Naive thymus-derived CD4-positive, alpha-beta T cell (primary cell): ENCODE measurements at places on chromosomes 2 and 18. TPM values are rescaled to one million over a fixed set of nuclear protein-coding genes. Genes with fewer than 3 reads are reported as not detected.

The LYG2 gene
- not detected for polyA plus RNA-seq

GRCh38 chr2:7666596-7667259 lies 749.5 kb downstream of the RNF144A start:
- no peak for DNase-seq
- no peaks in the 10 kb centered on the region for H3K4me1 ChIP-seq
- no peak overlapping the region for H3K27ac ChIP-seq
- no peak overlapping the region for H3K4me3 ChIP-seq

GRCh38 chr2:66489436-66489835 lies 54.5 kb downstream of the MEIS1 start:
- H3K27ac ChIP-seq: no peak overlapping the region
- H3K4me3 ChIP-seq: no peak overlapping the region
- H3K4me1 ChIP-seq: no peaks in the 10 kb centered on the region
- DNase-seq: no peak
- H3K36me3 ChIP-seq: no peaks in the 10 kb centered on the region
- no peaks in the 10 kb centered on the region for H3K27me3 ChIP-seq

- H3K4me1 ChIP-seq: no peaks in the 10 kb centered on the region
- H3K36me3 ChIP-seq: no peaks in the 10 kb centered on the region
- H3K27ac ChIP-seq: no peak overlapping the region
- no peak for DNase-seq
These were observed 31.2 kb downstream of the ITGB6 start for GRCh38 chr2:160168878-160169277.

DNA sequence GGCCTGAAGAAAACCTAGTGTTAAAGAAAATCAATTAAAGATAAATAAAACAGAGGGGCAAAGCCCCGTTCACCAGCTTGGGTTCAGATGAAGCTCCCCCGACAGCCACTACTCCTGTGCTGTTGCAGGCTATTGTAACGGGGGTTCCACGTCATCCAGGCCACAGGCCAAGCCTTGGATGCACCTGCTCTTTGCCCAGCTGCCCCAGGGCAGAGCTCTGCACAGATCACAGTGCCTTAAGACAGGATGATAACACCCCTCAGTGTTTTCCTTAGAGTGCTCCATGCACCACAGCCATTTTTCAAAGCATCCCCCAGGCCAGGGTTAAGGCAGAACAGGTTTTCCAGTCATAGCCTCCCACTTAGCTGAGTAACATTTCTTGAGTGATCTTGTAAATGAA lies 32.0 kb downstream of the FASTKD2 start:
- peaks cover 13% of the 10 kb centered on the region for H3K36me3 ChIP-seq
- DNase-seq: no peak
- no peak overlapping the region for H3K27ac ChIP-seq
- no peak overlapping the region for H3K4me3 ChIP-seq
- H3K27me3 ChIP-seq: no peaks in the 10 kb centered on the region
- H3K4me1 ChIP-seq: peaks cover 4% of the 10 kb centered on the region

GRCh38 chr18:34787931-34788532 lies 77.9 kb downstream of the DTNA start:
- H3K27ac ChIP-seq: no peak overlapping the region
- H3K4me1 ChIP-seq: no peaks in the 10 kb centered on the region
- H3K4me3 ChIP-seq: no peak overlapping the region
- H3K27me3 ChIP-seq: no peaks in the 10 kb centered on the region
- DNase-seq: no peak

DNA sequence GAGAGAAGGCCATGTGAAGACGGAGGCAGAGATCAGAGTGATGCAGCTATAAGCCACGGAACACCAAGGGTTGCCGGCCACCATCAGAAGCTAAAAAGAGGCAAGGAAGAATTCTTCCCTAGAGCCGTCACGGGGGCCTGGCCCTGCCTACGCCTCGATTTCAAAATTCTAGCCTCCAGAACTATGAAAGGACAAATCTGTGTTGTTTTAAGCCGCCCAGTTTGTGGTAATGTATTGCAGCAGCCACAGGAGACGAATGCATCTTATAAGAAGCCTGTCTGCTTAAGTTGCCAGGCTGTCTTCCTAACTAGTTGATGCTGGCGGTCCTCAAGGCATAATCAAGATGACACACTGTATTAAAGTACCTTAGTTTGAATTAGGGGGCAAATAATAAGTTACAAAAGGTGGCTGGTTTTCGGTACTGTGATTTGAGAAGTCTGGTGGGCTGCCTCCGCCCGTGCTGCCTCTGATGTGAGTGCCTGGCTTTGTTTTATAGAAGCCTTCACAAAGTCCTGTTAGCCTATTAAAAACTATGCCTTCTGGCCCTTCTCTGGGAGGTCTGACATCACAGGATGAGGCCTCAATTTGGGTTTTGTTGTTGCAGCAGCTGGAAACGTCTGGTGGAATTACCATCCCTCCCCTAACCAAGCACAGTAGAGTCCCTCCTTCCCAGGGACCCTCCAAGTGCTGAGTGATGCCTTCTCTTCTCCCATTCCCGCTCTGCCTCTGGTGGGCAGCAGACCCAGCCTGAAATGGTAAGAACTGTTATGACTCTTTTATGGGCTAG lies 53.6 kb downstream of the SRD5A2 start:
- no peak overlapping the region for H3K4me3 ChIP-seq
- H3K36me3 ChIP-seq: no peaks in the 10 kb centered on the region
- no peaks in the 10 kb centered on the region for H3K4me1 ChIP-seq
- no peak overlapping the region for H3K27ac ChIP-seq
- H3K27me3 ChIP-seq: no peaks in the 10 kb centered on the region
- no peak for DNase-seq

The TMEM37 gene
- 1.8 TPM for polyA plus RNA-seq
